ENCODE measurements at places on chromosomes 7 and 10. TPM values are rescaled to one million over a fixed set of nuclear protein-coding genes. Genes with fewer than 3 reads are reported as not detected.
A peak's percentile ranks its signal among the peaks of the same experiment; 100 is the strongest.

The KEL gene
- not detected for total RNA-seq

GRCh38 chr7:29811586-29811985 is 5.3 kb downstream of the WIPF3 start:
- DNase-seq, result no peak

DNA sequence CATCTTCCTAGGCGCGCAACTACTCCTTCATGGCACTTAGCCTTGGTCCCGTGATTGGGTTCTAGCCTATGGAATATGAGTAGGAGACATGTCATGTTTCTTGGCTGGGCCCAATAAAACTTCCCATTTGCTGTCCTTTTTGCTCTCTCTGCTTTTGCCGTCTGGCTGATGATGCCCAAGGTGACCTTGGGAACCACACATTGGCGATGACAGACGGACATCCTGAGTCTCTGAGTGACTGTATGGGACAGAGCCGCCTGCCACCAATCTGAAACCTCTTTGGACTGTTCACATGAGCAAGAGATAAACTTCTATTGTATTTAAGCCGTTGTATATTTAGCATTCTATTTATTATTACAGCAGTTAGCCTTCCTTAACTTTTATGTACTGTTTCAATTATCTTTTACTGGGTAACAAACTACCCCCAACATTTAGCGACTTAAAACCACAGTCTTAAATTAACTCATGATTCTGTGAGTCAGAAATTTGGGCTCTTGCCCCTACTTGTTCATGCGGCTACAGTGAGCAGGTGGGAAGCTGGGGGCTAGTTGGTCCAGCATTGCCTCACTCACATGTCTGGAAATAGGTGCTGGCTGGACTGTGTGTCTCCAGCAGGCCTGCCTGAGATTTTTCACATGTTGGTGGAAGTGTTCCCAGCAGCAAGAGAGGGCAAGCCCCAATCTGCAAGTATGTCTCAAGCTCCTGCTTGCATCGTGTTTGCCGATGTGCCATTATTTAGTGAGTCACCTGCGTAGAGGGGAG is 71.7 kb downstream of the NOD1 start:
- DNase-seq, result no peak

DNA sequence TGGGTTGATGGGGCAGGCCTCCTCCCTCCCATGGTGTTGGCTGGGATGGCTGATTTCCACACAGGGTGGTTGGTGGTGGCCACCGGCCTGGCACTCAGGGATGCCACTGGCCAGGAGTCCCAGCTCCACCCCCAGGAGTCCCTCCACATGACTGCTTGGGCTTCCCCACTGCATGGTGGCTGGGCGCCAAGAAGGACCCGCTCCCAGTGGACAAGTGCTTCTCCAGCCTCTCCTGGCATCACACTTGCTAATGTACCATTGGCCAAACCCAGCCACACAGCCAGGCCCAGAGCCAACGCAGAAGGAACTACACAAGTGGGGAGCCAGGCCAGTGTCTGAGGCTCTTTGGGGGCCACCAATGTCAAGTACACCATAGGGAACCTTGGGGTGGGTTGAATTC is 73.6 kb upstream of the DNAAF5 start:
- DNase-seq, result no peak

- DNase-seq, result peak; percentile 77
Observed at GRCh38 chr7:51263631-51264484, 52.8 kb downstream of the COBL start.

- DNase-seq, result peak; percentile 25
Observed at GRCh38 chr7:37833107-37833817, 15.1 kb upstream of the NME8 start.

GRCh38 chr7:98230746-98231471 is 19.7 kb downstream of the BHLHA15 start:
- no peak for DNase-seq

GRCh38 chr7:28481091-28481926 is 69.0 kb downstream of the CREB5 start:
- DNase-seq, result no peak

All from colonic mucosa (tissue), 4 donors.